ENCODE measurements at places on chromosomes 2 and 18.

DNA sequence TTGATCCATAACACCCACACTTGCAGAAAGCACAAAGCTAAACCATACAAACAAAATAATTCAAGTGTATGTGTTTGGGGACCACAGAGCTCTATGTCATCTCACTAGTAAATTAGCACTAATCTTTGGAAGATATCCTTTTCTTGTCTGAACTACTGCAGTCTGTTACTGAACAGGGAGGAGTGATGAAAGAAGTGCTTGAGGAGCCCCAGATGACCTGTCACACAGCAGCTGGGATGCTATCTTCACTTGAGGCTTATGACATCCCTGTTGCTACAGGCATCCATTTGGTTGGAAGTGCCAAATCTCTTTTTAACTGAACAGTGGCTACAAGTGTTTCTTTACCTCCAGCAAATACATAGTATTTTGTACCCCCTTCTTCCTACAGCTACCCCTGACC is 386.3 kb upstream of the CHAC2 start:
- DNase-seq = no peak

- DNase-seq = peak; percentile 93
Measured at GRCh38 chr18:24271381-24272228, 126.0 kb downstream of the OSBPL1A start.

- no peak for DNase-seq
Measured at GRCh38 chr18:74482697-74483096, 13.5 kb upstream of the CNDP2 start.

- no peak for DNase-seq
Measured at GRCh38 chr18:6249788-6250187, 164.9 kb downstream of the L3MBTL4 start.

DNA sequence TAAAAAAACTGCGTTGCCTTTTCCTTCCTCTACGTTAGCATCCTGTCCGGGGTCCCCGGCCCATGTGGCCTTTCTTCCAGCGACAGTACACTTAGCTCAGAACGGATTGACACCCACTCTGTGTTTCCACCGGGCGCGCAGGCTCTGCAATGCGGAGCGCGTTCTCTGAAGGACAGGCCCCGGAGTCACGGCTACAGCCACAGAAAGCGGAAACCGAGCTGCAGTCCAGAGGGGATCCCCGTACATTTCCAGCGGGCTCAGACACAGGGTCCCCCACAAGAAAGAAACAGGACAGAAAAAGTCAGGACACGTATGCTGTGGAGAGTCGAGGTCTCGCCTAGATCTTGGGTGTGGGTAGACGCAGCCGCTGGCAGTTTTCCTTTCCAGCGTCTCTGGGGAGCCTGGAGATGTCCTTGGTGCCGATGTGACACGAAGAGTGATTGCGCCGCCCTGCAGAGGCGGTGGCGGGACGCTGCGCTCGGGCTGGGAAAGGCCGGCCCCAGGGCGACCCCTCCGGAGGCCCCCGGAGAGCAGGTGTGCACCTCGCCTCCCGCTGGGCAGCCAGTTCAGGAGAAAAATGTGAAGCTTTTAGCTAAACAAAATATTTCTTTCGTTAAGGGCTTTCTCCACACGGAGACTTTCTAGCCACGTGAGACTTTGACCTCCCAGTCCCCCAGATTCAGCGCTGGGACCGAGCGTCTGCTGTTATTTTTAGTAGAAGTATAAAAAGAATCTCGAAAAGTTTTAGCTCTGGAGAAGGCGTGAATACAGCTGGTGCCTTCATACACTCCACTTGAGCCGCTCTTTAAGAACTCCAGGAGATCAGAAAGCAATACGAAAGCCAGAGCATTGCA is 1.3 kb upstream of the ACKR3 start:
- DNase-seq = peak; percentile 35

DNA sequence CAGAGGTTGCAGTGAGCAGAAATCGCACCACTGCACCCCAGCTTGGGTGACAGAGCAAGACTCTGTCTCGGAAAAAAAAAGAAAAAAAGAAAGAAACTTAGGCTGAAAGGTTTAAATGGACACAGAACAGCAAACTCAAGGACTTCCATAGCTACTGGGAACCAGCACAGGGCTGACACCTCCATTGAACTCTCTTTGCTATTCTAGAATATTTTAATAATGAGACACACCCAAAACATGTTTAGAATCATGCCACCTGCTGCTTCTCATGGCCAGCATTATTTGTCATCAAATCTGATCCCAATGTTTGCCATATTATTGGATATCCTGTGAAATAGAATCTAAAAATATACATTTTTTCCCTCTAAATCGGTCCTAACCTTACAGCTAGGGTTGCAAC is 42.7 kb upstream of the LTBP1 start:
- no peak for DNase-seq

GRCh38 chr2:239429473-239430350 is 28.9 kb upstream of the HDAC4 start:
- DNase-seq = peak; percentile 1

- no peak for DNase-seq
Measured at GRCh38 chr2:47554311-47554905, 151.5 kb downstream of the MSH2 start.

- DNase-seq = no peak
Measured at GRCh38 chr2:208092093-208092832, 32.1 kb downstream of the CRYGD start.

DNA sequence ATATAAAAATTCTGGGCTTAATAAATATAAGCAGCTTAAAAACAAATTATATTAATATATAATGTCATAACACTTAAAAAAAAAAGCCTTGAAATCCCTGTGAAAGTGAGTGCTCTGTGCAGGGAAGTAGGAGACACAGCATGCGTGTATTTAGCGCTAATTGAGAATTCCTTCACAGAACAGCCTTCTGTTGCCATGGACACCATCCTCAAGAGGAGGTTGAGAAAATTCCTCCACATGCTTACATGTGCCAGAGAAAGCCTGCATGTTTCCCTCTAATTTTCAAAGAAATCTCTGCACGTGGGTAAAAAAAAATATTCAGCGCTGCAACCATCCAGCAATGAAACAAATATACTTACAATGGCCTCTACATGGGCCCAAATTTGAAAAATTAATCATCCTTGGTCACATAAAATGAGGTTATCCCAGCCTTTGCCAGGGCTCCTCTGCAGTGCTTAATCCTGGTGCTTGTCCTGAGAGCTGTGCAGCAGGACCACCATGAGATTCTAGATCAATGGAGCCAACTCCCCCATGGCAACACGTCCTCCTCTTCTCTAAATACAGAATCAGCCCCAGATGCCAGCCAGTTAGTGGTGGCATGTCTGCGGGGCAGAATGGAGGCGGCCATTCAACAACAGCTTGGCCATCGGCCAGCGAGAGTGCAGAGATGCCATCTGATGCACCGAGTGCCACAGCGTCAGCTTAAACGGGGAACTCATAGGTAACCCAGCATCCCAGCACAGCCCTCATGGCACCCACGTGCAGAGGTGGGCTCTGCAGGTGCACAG is 228.0 kb downstream of the MYT1L start:
- peak; percentile 1 for DNase-seq

- DNase-seq = no peak
Measured at GRCh38 chr2:63716146-63716545, 125.5 kb upstream of the UGP2 start.

GRCh38 chr2:215843579-215843978 is 169.8 kb downstream of the MREG start:
- no peak for DNase-seq

DNA sequence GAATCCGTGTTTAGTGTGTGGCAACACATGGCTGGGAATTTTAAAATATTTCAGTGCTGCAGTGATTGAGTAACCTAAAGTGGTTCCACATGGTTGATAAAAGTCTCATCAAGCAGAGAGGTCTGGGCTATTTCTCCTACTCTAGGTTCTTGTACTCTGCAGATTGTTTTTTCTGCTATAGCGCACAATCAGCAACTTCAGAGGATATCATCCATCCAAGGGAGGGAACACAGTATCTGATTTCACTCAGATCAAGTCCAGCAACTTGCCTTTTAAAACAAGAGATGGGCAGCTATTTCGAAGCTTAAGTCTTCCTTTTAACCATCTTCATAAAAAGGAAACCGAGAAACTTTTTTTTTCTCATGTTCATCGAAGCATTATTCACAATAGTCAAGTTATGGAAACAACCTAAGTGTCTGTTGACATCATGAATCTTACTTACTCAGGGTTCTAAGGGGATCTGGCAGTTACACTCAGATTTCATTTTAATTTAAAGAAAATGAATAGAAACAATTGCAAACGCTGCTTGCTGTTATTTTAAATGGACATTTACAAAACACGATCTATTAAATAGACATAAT is 172.7 kb upstream of the TRIB2 start:
- no peak for DNase-seq

GRCh38 chr2:237603718-237604362 is 13.3 kb upstream of the RAB17 start:
- no peak for DNase-seq

DNA sequence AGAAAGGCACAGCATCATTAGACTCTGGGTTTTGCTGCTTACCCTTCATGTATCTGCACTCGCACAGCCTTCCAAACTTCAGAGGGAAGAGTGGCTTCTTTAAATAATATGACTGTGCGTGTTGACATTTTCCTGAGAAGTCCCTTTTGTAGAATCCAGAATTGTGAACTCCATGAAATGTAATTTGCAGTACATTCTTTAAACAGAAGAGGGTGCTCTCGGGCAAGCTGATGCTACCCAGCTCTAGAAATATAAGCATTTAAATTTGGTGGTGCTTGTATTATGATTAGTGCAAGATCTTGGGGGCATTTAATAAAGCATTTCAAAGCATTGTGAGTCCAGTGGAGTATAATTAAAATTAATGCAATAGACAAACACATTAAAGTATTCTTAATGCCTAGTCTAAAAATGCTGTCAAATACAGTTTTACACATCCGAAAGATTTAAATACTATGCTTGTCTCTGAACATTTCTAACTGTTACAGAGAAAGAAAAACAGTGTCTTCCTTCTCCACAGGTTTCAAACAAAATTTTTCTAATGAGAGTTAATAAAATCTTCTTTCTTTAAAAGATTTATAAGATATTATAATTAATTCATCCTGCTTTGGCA is 17.3 kb upstream of the GTF2A1L start:
- peak; percentile 19 for DNase-seq

GRCh38 chr2:58614219-58614618 is 373.1 kb upstream of the FANCL start:
- DNase-seq = peak; percentile 65

DNA sequence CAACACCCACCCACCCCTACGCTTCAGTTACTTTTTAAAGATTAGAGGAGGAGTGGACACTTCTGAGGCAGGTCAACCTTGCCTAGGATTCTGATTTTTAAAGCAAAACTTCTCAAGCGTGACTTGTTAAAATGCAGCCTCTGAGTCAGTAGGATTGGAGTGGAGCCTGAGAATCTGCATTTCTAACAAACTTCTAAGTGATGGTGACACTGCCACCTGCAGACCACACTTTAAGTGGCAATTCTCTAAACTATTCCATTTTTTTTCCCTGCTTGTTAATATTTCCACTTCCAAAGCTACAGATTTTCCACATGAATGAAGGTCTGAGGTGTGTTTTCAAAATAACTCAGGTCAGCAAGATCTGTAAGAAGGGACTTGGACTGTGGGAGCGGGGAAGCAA is 171.1 kb upstream of the CCDC150 start:
- peak; percentile 11 for DNase-seq

- no peak for DNase-seq
Measured at GRCh38 chr2:105882341-105882740, 137.6 kb downstream of the NCK2 start.

DNA sequence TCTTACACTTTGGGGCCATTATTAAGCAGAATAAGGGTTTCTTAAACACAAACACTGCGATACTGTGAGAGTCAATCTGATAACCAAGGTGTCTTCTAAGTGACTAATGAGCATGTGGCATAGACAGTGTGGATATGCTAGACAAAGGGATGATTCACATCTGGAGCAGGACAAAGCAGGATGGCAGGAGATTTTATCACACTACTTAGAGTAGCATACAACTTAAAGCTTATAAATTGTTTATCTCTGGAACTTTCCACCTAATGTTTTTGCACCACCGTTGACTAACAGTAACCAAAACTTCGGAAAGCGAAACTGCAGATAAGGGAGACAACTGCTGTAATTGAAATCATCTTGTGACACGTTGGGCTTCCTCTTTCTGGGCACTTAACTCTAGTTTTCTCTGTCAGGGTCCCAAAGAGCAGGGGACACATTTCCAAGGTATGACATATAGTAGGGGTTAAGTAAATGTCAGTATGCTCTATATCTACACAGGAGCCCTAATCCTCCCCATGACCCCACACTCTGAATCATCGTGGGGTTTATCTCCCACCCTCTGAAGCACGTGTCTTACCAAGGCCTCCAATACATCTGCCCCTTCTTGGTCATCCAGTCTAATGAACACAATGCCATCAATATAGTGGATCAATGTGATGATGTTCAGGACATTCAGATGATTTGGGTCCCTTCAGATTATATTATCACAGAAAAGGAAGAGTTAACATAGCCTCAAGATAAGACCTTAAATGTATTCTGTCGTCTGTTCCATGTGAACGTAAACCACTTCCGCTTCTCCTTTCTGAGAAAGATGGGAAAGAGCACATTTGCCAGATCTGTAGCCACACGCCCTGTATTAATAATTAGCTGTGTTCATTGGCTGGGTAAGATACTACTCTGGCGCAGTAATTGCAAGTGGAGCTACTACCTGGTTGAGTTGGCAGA is 78.7 kb downstream of the FTCDNL1 start:
- no peak for DNase-seq

DNA sequence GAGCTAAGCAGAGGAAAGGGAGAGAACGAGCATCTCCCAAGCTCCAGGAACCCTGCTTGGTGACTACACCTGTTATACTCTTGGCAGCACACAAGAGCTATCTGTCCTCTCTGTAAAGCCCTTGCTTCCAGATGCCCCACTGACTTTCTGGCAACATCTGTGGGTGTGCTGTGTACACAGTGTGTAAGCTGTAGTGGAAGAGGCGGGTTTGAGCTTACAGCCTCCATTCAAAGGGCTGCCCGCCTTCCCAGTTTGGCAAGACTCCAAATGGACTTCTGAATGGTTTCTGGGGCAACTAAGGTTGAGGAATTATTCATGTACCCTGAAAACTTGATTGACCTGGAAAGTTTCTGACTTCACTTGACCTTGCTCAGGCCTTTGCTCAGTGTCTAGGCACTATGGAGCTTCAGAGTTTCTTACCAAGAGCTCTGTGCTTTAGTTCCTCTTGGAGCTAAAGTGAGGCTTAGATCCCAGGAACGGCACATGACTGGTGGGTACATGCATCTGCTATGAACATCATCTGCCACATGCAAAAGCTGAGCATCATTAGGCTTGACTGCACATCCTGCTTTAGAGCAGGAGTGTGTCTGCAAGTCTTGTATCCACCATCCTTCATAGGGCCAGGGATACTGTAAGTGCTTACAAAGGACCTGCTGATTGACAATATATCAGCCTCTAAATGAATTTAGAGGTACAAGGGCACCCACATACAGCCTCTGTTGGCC is 290.9 kb upstream of the SIX2 start:
- peak; percentile 95 for DNase-seq

DNA sequence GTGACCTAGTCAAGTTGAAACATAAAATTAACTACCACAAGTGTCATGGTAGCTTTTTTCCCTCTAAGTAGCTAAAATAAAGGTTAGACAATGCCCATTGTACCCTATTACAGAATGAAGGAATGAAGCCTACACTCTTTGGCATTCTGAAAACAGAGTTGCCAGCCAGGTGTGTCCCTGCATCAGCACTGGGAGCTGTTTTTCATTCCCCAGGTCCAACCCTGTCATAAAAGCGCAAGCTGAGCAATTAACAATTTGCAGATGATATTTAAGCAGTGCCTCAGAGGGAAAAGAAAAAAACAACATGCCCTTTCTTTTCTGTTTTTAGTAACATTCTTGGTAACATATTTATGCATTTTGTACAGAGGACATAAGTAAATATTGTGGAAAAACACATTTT is 46.8 kb upstream of the MGAT4A start:
- no peak for DNase-seq

Measured in NCI-H69 (cell line).